ENCODE measurements at places on chromosomes 5 and 9.

GRCh38 chr5:170006021-170006420, 25.7 kb upstream of the INSYN2B start:
- DNase-seq: no peak

DNA sequence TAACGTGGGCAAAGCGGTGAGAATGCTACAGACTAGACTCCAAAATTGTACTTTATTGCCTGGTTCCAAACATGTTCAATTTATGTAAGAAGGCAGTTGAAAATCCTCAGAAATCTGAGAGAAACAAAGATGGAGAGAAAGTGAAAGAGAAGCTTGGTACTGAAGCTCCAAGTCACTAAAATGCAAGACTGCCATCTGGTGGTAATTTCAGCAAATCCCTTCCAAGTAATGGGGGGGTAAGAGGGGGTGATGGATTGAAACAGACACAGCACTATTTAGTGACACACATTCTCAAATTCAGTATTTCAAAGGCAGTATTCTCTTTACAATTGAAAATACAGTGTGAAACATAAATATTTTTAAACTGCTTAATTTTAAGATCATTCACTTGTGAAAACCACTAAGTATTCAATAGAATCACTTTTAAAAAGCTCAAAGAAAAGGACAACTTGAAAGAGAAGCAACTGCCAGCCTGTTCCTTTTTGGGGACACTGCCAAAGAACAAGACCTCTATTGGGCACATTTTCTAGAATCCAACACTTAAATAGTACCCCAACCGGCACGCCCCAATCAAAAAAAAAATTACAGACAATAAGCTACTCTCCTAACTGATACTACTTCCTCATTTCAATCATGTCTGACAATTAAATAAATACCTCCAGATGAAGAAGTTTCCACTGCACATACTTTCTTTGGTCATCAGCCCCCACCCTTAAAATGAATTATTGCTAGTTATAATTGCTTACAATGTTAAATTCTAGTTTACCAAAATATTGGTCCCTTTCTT, 131.5 kb downstream of the AGTPBP1 start:
- DNase-seq: no peak

DNA sequence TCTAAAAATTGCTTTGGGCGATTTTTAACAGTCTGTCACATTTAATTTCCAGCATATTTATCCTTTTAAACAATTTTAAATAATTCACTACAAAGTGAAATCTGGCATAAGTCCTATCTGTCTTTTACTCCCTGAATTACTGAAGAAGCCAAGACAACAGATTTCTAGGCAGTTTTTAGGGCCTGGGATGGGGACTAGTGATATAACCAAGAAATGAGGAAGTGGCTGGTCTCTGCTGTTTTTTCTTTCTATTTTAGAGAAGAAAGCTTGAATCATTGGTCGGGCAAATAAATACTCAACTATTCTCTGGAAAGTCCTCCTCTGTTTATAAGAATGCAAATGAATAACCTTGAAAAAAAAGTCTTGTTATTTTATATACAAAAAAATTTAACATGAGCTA, 79.7 kb upstream of the SSBP2 start:
- DNase-seq: no peak

- DNase-seq: no peak
Measured at GRCh38 chr5:137303509-137303908, 195.6 kb downstream of the SPOCK1 start.

- DNase-seq: no peak
Measured at GRCh38 chr5:17186256-17186655, 31.2 kb upstream of the BASP1 start.

DNA sequence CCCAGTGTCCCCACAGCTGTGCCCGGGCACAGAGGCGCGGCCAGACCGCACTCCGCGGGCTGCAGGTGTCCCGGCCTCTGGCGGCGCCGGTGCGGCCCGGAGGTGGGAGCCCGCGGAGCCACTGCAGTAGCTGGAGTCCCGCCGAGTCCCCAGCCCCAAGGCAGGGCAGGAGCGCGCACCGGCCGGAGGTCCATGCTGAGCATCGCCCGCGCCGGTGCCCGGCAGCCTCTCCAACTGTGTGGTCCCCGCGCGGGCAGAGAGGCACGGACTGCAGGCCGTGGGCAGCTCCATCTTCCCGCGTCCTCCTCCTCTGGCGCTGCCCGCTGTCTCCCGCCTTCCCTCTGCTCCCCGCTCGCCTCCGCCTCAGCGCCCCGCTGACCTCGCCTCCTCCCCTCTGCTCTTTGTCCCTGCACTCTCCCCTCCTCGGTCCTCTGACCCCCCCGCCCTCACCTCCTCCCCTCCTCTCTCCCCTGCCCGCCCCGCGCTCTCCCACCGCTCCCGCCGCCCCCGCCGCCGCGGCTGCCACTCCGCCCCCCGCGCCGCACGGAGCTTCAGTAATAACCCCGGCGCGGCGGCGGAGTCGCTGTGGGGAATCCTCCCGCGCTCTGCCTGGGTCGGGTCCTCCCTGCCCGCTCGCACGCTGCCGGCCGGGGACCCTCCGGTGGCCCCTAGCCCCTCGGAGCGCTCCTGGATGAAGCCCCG, at the start of gene ADAMTS16:
TSS of gene ADAMTS16 (plus strand) at position 554 of the 702 bp plus-strand sequence. CDS start at position 692, 138 bp downstream.
- no peak for DNase-seq

- DNase-seq: no peak
Measured at GRCh38 chr5:164357395-164358033, 852.1 kb downstream of the MAT2B start.

- peak; percentile 41 for DNase-seq
Measured at GRCh38 chr9:135512904-135513303, 8.3 kb upstream of the LCN1 start.

- no peak for DNase-seq
Measured at GRCh38 chr9:94140791-94141790, 56.8 kb downstream of the PTPDC1 start.

GRCh38 chr9:9892217-9892616, 720.6 kb downstream of the PTPRD start:
- DNase-seq: no peak

GRCh38 chr5:20556115-20556763, 568.2 kb upstream of the CDH18 start:
- DNase-seq: no peak

DNA sequence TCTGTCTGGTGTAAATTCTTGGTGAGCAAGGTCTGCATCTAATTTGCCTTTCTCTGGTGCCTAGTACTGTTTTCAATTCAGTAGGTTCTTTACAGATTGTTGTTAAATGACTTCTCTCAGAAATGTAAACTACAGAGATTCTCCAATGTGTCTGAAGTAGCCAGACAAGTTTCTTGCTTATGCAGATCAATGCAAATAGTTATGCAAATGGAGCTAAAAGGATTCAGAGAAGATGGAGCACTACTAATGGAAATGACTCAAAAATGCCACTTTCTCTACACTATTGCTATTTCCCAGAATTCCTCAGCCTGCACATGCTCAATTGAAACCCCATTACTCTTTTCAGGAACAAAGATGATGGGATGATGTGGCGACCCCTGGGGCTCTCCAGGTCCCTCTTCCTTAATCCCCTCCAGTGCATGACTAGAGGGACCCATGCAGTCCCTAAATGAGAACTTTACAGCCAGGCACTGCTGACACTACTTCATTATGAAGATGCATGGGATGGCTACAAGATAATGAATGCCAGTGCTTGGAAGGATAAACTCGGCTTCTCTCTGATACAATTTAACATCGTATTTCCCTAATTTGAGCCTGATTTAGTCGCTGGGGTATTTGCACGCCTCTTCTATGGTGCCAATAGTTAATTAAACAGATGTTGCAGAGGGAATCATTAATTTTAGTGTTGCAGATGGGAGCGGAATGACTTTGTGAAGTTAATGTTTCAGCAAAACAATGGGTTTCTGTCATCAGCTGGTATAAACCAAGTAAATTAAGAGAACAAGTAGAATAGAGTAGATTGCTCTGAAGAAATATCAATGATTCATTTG, 753.2 kb downstream of the TLR4 start:
- DNase-seq: no peak

GRCh38 chr9:15999422-16000339, 446.8 kb downstream of the CCDC171 start:
- no peak for DNase-seq

DNA sequence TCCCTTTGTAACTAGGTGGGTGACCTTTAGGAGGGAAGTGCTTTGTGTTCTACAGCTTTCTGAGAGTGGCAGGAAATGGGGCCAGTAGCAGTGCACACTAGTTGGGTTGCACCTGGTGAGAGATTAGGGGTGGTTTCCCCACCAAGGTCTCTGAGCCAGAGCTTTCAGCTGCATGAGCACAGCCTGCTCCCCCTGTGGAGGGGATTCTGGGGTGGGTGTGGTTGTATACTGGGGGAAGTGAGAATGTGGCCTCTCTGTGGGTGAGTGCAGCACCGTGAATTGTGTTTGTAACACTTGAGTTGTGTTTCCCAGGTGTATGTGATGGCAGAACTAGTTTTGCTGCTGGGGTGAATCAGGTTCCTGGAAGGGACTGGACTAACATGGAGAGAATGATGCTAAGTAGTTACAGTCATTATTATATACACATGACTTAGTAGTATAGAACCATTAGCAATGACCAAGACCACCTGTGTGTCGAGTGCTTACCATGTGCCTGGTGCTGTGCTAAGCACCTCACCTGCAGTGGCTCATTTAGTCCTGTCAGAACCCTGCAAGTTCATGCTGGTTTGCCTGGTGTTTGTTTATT, 11.8 kb upstream of the CXXC5 start:
- DNase-seq: peak; percentile 79

- DNase-seq: no peak
Measured at GRCh38 chr9:129509533-129509928, 111.4 kb downstream of the C9orf50 start.

- DNase-seq: no peak
Measured at GRCh38 chr5:170142196-170142595, 36.5 kb downstream of the FOXI1 start.

DNA sequence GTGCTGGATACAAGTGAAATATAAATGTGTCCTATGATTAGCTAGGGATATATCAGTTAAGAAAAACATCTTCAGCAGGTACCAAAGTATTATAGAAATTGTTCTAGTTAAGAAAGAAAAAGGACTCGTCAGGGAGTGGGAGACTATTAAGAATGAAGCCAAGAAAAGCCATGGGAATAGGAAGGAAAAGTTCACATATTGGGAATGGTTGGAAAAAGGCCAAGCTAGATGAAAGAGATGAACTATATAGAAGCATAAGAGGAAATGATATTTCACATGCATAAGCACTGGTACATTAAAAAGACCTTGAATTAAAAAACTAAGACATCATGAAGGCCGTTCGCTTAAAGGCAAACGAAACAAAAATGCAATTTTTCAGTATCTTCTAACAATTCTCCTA, 237.7 kb downstream of the ADAMTS6 start:
- no peak for DNase-seq

DNA sequence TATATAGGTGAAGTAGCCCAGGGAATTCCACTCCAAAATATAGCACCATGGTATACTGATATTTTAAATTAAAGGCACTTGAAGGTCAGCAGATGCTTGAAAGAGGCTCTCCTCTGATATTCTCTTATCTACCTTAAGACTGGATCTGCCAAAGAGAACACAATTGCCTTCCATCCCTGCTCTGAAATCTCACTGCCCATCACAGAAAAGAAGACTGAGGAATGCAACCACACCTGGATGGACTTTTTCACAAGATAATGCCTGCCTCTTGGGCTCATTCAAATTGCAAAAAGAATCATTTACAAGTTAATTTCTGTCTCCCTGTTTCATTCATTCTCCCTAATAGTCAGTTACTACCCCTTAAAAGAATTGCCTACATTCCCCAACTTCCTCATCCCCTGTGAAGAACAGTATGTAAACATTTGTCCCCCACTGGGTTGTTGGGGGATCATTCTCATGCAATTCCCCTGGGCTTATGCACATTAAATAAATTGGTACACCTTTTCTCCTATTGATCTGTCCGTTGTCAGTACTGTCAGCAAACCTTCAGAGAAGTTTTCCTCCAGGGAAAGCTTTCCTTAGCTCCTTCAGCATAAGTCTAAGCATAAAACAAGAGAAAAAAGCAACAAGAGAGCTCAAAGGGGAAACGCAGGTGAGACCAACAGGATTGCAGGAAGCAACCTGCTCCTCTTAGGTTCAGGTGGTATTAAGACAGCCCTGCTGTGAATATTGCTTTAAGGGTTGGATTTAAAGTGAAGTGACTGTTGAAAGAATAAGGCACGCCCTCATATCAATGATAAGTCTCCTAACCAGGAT, 171.4 kb upstream of the SLC30A5 start:
- no peak for DNase-seq

- no peak for DNase-seq
Measured at GRCh38 chr5:72300590-72301339, 19.3 kb downstream of the MRPS27 start.

DNA sequence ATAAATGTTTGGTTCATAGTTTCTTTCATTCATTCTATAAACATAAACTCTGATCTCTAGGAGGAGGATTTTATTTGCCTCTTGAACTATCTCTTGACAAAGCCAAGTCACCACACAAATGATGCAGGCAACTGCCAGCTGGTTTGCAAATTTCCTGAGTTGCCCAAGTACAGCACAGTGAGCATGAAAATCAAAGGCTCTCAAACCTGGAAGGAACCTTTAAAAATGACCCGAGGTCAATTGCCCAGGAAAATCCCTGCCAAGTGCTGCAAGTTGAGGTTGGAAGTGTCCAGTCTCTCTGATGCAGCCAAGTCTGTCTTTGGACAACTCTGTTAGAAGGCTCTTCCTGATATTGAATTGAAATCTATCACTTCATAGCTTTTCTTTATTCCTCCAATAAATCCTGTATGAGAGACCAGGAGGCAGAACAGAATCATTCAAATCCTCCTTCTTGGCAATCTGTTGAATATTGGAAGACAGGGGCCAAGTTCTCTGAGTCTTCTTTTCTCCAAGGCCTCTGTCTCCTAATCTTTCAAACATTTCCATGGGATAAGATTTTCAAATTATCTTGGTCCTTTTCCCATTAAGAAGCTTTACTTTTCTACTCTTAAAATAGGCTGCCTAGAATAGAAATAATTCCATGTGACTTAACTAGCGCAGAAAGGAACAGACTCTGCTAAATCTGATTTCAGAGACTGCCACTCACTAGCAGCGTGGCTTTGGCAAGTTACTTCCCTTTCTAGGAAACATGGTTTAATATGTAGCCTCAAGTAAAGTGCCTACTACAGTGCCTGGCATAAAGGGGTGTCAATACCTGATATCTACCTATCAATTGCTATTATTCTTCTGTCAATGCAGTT, 159.2 kb downstream of the SNX18 start:
- DNase-seq: no peak

- DNase-seq: no peak
Measured at GRCh38 chr5:72107131-72107900, at the start of gene MAP1B. Gene MAP1B, plus strand, starts transcription at chr5:72107475. Its CDS starts 57 bp downstream, at chr5:72107532.

DNA sequence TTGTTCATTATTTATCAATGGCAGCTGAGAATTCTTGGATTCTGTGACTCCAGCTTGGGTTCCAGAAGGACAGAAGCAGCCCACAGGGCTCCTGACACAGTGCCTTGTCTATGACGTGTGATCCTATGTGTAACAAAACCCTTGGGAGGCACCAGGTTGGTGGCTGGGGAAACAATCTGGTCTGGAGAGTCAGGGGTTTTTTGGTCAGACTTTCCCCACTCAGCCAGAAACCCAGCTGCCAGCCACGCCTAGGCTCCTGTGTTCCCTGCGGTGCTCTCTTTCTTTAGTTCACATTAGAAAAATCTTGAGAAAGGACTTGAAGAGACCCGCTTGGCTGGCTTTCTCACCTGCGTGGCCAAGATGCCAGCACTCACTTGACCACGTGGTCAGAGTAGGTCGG, 15.5 kb upstream of the ZBED3 start:
- no peak for DNase-seq

- no peak for DNase-seq
Measured at GRCh38 chr9:23674016-23674585, 151.9 kb downstream of the ELAVL2 start.

Data from activated effector memory CD4-positive, alpha-beta T cell treated with anti-CD3 and anti-CD28 coated beads, Interleukin-2, amount 50 U/mL, for 16 hours (primary cell).